ENCODE measurements at places on chromosomes 5 and 9. TPM values are rescaled to one million over a fixed set of nuclear protein-coding genes. Genes with fewer than 3 reads are reported as not detected.

DNA sequence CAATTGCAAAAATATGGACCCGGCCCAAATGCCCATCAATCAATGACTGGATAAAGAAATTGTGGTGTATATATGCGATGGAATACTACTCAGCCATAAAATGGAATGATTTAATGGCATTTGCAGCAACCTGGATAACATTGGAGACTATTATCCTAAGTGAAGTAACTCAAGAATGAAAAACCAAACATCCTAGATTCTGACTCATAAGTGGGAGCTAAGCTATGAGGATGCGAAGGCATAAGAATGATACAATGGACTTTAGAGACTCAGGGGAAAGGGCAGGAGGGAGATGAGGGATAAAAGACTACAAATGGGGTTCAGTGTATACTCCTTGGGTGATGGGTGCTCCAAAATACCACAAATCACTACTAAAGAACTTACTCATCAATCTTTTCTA, 247.6 kb upstream of the FBXL7 start:
- no peak for DNase-seq

GRCh38 chr5:140005145-140005591, 37.9 kb downstream of the NRG2 start:
- no peak for DNase-seq

DNA sequence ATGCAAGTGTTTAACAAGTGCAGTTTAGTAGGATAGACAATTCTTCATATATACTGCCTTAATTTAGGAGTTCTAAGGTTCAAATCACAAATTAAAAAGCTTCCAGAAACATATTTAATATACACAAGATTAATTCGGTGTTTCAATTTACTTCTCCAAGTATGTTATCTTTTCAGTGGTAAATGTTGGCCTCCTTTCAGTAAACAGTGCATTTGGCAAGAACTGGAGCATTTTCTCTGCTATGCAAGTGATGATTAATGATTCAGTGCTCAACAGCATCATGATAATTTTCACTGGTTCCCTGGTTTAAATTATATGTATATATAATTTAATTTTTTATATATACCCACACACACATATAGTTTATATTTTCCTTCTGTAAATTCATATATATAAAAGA, 541.7 kb downstream of the EFNA5 start:
- no peak for DNase-seq

The NEUROG1 gene
- not detected for polyA plus RNA-seq

The ZNF879 gene
- polyA plus RNA-seq: 4.0 TPM

The AMBP gene
- not detected for polyA plus RNA-seq

The NLN gene
- polyA plus RNA-seq: 19.1 TPM

Data from forelimb muscle (tissue), 1 donor.